ENCODE measurements at places on chromosomes 1 and 21. TPM values are rescaled to one million over a fixed set of nuclear protein-coding genes. Genes with fewer than 3 reads are reported as not detected.
A peak's percentile ranks its signal among the peaks of the same experiment; 100 is the strongest.

- H3K27ac ChIP-seq = no peak overlapping the region
- no peaks in the 10 kb centered on the region for H3K36me3 ChIP-seq
- no peaks in the 10 kb centered on the region for H3K4me1 ChIP-seq
- H3K27me3 ChIP-seq = no peaks in the 10 kb centered on the region
- no peak for DNase-seq
These were observed 874.4 kb downstream of the KCNT2 start for GRCh38 chr1:195733826-195734225.

GRCh38 chr1:151992303-151993083, 1.2 kb downstream of the S100A10 start:
- peak overlapping the region; percentile 94 for H3K4me3 ChIP-seq
- H3K27ac ChIP-seq = peak overlapping the region; percentile 98
- peak; percentile 81 for DNase-seq
- no peaks in the 10 kb centered on the region for H3K36me3 ChIP-seq

- H3K27me3 ChIP-seq = no peaks in the 10 kb centered on the region
- H3K27ac ChIP-seq = peak overlapping the region; percentile 85
- no peak for DNase-seq
- H3K36me3 ChIP-seq = peaks cover 18% of the 10 kb centered on the region
- peaks cover 37% of the 10 kb centered on the region for H3K4me1 ChIP-seq
These were observed 1.2 kb downstream of the MTF2 start for GRCh38 chr1:93080179-93080823.

- no peak for DNase-seq
- no peaks in the 10 kb centered on the region for H3K27me3 ChIP-seq
- peaks cover 65% of the 10 kb centered on the region for H3K36me3 ChIP-seq
- no peaks in the 10 kb centered on the region for H3K4me1 ChIP-seq
- no peak overlapping the region for H3K4me3 ChIP-seq
These were observed 61.3 kb downstream of the PTBP2 start for GRCh38 chr1:96782856-96783255.

- H3K4me1 ChIP-seq = no peaks in the 10 kb centered on the region
- no peaks in the 10 kb centered on the region for H3K36me3 ChIP-seq
- no peaks in the 10 kb centered on the region for H3K27me3 ChIP-seq
- H3K27ac ChIP-seq = peak overlapping the region; percentile 48
These were observed 327.2 kb upstream of the CXADR start for GRCh38 chr21:17185674-17186073.

GRCh38 chr1:98090351-98090750, 169.5 kb upstream of the DPYD start:
- DNase-seq = no peak
- no peak overlapping the region for H3K4me3 ChIP-seq
- no peaks in the 10 kb centered on the region for H3K36me3 ChIP-seq
- H3K27ac ChIP-seq = no peak overlapping the region

DNA sequence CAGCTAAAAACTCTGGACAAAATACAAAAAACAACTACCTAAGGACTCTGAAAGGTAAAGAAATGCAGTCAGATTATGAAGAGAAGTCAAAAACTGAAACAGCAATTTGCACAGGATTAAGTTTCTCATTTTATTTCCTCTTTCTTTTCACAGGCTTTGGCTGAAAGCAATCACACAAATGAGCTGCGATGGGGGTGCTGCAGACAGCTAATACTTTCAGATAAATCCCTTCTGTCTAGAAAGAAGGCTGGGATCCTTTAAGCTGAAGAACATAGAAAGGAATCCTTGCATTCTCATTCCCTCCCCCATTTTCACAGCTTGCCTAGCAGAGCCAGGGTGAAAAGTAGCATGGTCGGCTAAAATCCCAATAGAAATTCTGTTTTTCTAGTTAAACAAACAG, 32.0 kb upstream of the PRDX6 start:
- H3K4me1 ChIP-seq = peaks cover 11% of the 10 kb centered on the region
- H3K36me3 ChIP-seq = no peaks in the 10 kb centered on the region
- DNase-seq = no peak

Gene KLF17
- not detected for total RNA-seq

Gene CFAP126
- not detected for total RNA-seq

Gene OR2W3
- not detected for total RNA-seq

DNA sequence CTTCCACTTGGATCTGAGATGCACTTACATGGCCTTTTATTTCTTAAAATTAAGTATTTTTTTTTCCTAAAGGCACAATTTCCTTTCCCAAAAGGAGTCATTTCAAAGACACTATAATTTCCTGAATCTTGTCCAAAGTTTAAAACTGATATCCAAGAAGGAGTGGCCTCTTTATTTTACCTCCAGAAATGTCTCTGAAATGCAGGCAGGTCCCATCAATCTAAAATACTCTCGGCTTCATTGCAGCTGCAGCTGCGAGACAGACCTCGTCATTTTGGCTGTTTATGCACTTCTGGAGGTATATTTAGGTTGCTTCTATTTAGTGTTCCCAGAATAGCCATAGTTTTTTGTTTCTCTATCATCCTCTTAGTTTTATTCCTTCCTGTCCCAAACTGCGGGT, 172.7 kb upstream of the COA6 start:
- H3K27ac ChIP-seq = no peak overlapping the region
- H3K36me3 ChIP-seq = no peaks in the 10 kb centered on the region
- H3K4me3 ChIP-seq = no peak overlapping the region
- no peak for DNase-seq

- no peaks in the 10 kb centered on the region for H3K36me3 ChIP-seq
- no peak for DNase-seq
- no peak overlapping the region for H3K27ac ChIP-seq
- no peak overlapping the region for H3K4me3 ChIP-seq
- peaks cover 19% of the 10 kb centered on the region for H3K4me1 ChIP-seq
- no peaks in the 10 kb centered on the region for H3K27me3 ChIP-seq
These were observed 105.6 kb upstream of the USH2A start for GRCh38 chr1:216528816-216529215.

- peak overlapping the region; percentile 41 for H3K27ac ChIP-seq
- H3K4me1 ChIP-seq = peaks cover 71% of the 10 kb centered on the region
These were observed 4.6 kb downstream of the PNRC2 start for GRCh38 chr1:23964235-23964668.

Gene KRTAP19-3
- total RNA-seq = not detected

Gene OPTC
- total RNA-seq = not detected

GRCh38 chr1:90313778-90314177, 318.9 kb downstream of the ZNF326 start:
- H3K27me3 ChIP-seq = no peaks in the 10 kb centered on the region
- no peaks in the 10 kb centered on the region for H3K36me3 ChIP-seq
- no peak for DNase-seq
- H3K4me3 ChIP-seq = no peak overlapping the region

Gene OVAAL
- total RNA-seq = 5.3 TPM

DNA sequence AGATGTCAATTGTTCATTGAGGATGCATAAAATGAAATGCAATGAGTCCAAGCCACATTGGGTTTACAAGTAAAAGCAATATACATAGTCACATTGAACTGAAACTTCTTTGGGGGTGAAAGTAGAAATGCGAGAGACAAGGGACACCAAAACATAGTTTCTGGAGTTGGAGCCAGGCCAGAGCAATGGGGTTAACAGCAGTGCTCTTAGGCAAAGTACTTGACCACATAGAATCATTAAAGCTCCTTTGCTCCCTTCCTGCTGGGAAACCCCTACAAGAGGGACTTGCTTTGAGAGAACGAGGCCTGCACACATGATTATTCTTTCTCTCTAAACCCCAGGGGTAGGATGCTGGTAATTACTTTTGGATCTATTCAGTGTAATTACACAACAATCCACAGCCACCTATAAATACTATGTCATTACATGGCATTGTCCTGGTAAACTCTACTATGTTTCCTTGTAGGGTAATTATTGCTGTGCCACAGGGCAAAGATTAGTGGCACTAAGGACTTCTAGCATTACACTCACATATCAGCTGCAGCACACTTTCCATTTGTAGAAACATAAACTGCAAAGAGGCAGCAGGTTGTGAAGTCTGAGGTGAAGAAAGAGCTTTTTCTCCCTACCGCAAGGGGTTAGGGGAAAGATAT, 421.6 kb upstream of the PBX1 start:
- no peak overlapping the region for H3K27ac ChIP-seq
- H3K36me3 ChIP-seq = no peaks in the 10 kb centered on the region
- H3K4me3 ChIP-seq = no peak overlapping the region
- H3K27me3 ChIP-seq = no peaks in the 10 kb centered on the region
- H3K4me1 ChIP-seq = no peaks in the 10 kb centered on the region
- DNase-seq = no peak

Gene WNT9A
- total RNA-seq = 4.8 TPM

Gene USP16
- 33.7 TPM for total RNA-seq

- H3K4me3 ChIP-seq = no peak overlapping the region
- H3K27ac ChIP-seq = no peak overlapping the region
- H3K27me3 ChIP-seq = no peaks in the 10 kb centered on the region
- H3K36me3 ChIP-seq = no peaks in the 10 kb centered on the region
These were observed 86.9 kb downstream of the KCNJ15 start for GRCh38 chr21:38343691-38344090.

GRCh38 chr1:151367658-151368392, 4.7 kb downstream of the SELENBP1 start:
- no peak overlapping the region for H3K4me3 ChIP-seq
- H3K4me1 ChIP-seq = peaks cover 60% of the 10 kb centered on the region
- peak overlapping the region; percentile 89 for H3K27ac ChIP-seq
- no peaks in the 10 kb centered on the region for H3K27me3 ChIP-seq

Gene ETV3L
- total RNA-seq = not detected

DNA sequence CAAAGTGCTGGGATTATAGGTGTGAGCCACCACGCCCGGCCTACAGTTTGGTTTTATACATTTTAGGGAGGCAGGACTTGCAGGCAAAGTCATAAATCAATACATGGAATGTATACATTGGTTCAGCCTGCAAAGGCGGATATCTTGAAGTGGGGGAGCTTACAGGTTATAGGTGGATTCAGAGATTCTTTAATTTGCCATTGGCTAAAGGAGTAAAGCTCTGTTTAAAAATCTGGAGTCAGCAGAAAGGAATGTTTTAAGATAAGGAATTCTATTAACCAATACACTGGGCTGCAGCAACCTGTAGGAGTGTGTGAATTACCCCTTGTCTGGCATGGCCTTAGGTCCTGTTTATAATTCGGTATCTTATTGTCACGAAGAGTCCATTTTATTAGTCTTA, 57.6 kb downstream of the OPTC start:
- no peaks in the 10 kb centered on the region for H3K36me3 ChIP-seq
- peaks cover 64% of the 10 kb centered on the region for H3K4me1 ChIP-seq
- DNase-seq = no peak
- peak overlapping the region; percentile 94 for H3K27ac ChIP-seq
- H3K27me3 ChIP-seq = no peaks in the 10 kb centered on the region
- no peak overlapping the region for H3K4me3 ChIP-seq

Gene ST7L
- total RNA-seq = 12.6 TPM

DNA sequence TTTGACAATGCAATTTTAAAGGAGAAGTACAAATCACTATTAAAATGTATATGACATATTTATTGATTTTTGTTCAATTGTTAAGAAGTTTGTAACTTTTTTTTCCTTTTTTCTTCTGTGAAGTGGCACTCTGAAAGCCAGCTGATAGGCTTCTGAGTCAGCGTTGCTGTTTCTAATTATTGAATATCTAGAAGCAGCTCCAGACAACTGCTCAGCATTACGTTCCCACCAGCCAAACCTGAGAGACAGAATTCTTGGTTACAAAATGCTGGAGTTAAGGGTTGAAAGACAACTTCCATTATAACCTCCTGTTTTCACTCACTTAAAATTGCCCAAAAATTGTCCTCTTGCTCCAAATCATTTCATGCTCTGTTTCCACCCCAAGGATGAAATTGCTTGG, 31.4 kb upstream of the LMX1A start:
- no peaks in the 10 kb centered on the region for H3K36me3 ChIP-seq
- no peak overlapping the region for H3K27ac ChIP-seq
- H3K4me3 ChIP-seq = no peak overlapping the region

- peaks cover 11% of the 10 kb centered on the region for H3K36me3 ChIP-seq
- no peak for DNase-seq
- no peak overlapping the region for H3K27ac ChIP-seq
- no peak overlapping the region for H3K4me3 ChIP-seq
- H3K4me1 ChIP-seq = peaks cover 16% of the 10 kb centered on the region
- H3K27me3 ChIP-seq = no peaks in the 10 kb centered on the region
These were observed 51.8 kb upstream of the GFI1 start for GRCh38 chr1:92538413-92539061.

GRCh38 chr1:87334351-87335174, 5.9 kb downstream of the LMO4 start:
- H3K27ac ChIP-seq = peak overlapping the region; percentile 84
- peaks cover 78% of the 10 kb centered on the region for H3K4me1 ChIP-seq
- peaks cover 7% of the 10 kb centered on the region for H3K36me3 ChIP-seq

Gene MYCL
- total RNA-seq = 0.44 TPM

Gene NMNAT2
- 3.4 TPM for total RNA-seq

DNA sequence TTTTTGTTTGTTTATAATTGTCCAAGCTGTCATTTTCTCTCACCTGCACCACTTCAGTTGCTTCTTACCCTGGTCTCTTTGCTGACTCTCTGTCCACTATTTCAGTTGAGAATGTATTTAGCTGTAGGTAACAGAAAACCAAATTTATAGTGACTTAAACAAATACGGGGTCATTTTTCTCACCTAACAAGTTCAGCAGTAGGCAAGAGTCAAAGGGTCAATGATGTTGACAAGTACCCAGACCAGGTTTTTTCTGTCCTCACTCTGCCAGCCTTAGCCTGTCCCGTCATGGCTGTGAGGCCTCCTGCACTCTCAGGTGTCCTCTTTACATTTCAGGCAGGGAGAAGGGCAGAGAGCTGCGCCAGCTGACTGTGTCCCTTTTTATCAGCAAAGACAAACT, 11.8 kb downstream of the RIIAD1 start:
- no peak overlapping the region for H3K4me3 ChIP-seq
- peaks cover 9% of the 10 kb centered on the region for H3K4me1 ChIP-seq
- peaks cover under 1% of the 10 kb centered on the region for H3K27me3 ChIP-seq

DNA sequence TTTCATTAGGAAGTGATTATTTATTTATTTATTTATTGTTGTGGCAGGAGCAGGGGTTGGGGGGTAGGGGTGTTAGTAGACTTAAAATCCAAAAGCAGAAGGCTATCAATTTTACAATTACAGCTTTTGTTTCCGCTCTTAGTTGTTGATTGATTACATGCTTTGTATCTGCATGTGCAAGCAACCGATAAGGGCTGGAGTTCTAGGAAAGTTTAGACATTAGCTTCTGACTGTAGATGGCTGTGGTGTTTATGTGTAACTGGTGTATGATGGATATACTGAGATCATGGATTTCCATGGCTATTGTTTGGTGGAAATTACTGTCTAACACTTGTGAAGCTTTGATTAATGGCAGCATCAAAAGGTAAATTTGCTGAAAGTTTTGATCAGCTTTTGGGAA, 2.8 kb downstream of the ST6GALNAC5 start:
- DNase-seq = no peak
- peaks cover 24% of the 10 kb centered on the region for H3K4me1 ChIP-seq
- no peak overlapping the region for H3K4me3 ChIP-seq
- H3K27me3 ChIP-seq = peaks cover 74% of the 10 kb centered on the region
- no peaks in the 10 kb centered on the region for H3K36me3 ChIP-seq
